ENCODE measurements at places on chromosomes 7 and 10.

GRCh38 chr10:75417522-75417927 lies 13.9 kb upstream of the LRMDA start:
- DNase-seq: no peak

DNA sequence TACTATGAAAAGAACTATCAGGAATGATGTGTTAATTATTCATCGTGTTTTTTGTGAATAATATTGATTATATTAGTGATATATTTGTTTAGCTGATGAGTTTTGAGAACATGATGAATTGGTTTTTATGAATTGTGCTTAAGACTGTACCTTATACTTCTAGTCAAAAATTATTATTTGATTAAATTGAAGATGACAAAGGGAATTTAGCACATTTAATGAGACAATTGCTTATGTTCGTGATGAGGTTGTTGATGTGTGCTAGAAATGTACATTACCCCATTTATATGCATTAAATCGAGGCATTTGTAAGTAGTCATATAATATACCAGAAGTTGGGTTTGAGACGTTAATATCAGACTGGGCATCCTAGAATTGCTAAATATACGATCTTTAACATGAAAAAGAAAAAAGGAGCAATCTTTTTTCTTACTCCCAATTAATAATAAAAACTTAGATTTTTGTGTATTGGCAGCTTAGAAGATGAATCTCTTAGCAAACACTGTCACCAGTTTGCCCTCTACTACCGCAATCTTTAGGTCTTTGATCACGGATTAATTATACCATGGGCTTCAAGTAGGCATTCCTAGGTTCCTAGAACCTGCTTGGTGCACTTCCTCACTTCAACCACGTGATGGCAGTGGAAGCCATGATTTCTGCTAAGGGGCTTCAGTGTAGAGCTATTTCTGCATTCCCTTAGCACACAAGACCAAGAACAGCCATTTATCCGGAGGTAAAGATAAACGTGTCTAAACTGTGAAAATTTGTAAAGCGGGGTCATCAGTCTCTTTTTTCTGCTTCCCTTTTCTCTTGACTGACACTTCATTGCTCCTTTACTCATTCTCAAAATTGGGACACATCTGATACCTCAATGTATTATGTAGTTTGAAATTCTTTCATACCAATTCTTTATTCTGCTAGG lies 1.6 kb downstream of the KLHDC10 start:
- peak; percentile 88 for DNase-seq

DNA sequence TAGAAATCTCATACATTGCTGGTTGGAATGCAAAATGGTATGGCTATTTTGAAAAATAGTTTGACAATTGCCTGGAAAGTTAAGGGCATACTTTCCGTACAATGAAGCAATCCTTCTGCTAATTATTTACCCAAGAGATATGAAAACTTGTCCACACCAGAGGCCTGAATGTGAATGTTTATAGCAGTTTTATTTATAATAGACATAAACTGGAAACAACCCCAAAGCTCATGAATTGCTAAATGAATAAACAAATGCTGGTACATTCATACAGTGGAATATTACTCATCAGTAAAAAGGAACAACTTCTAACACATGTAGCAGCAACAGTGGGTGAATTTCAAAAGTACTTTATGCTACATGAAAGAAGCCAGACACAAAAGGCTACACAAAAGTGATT lies 42.7 kb downstream of the MMRN2 start:
- DNase-seq: no peak

- no peak for DNase-seq
Measured at GRCh38 chr10:112706577-112706976, 243.5 kb upstream of the TCF7L2 start.

DNA sequence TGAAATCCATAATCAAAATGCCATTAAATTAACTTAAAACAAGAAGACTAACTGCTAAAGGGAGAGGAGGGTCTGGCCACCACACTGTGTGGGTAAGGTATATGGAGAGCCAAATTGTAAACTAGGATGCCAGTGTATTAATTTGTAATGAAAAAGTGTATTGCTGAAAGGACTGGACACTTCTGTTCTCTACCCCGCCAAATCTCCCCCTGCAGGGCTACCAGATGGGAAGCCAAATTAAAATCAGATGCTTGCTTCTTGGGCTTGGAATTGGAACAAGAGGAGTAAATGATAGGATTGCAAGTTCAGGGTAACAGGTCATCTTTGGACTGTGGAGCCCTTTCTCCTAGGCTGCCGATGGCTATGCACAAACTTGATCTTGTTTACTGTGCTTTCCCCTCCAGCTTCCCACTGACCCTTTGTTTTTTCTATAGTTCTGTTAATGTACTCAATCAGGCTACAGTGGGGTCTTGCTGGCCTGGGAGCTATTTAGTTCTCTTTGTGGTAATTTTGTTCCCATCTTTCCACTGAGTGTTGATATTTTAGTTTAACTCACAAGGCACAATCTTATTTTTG lies 932.1 kb upstream of the C7orf33 start:
- DNase-seq: no peak

DNA sequence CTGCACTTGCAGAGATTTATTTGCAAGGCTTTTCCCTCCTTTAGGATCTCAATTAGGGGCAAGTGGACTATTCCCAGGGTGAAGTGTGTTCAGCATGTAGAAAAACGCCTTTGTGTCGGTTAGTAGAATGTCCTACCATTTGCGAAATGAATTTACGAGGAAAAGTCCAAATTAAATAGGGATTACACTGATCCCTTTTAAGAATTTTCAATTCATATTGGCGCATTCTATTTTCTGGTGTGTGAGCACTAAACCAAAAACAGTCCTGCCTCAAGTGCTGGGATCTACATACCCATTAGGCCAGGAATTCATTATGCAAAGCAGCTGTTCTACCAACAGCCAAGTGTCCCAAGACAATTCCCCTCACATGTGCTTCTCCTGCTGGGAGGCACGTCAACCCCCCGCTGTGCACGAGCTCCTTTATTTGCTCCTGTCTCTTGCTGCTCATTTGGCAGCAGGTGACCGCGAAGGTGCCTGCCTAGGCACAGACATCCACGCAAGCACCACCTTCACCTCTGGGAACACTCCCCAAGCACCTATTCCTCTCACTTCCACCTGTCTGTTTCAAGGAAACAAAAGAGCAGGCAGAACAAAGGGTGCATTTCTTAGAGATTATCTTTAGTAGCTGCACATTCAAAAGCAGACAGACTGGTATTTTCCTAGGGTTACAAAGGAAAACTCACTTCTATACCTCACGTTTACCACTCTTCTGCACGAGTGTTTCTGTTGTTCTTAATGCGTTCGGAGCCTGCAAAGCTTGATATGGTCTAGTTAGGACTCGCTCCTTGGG lies 134.6 kb upstream of the FGFR2 start:
- DNase-seq: no peak

- DNase-seq: peak; percentile 56
Measured at GRCh38 chr10:36493516-36493880, 631.9 kb upstream of the ANKRD30A start.

- no peak for DNase-seq
Measured at GRCh38 chr7:70726951-70727378, 405.0 kb upstream of the GALNT17 start.

- DNase-seq: peak; percentile 66
Measured at GRCh38 chr10:66180581-66181318, 745.1 kb upstream of the LRRTM3 start.

GRCh38 chr10:98832738-98833137 lies 386.0 kb upstream of the HPS1 start:
- DNase-seq: no peak

- DNase-seq: peak; percentile 41
Measured at GRCh38 chr7:94432817-94433216, 38.1 kb downstream of the COL1A2 start.

GRCh38 chr7:155670521-155670920 lies 26.1 kb downstream of the RBM33 start:
- DNase-seq: no peak

GRCh38 chr7:139620676-139621344 lies 97.3 kb downstream of the CLEC2L start:
- DNase-seq: no peak

GRCh38 chr10:21534604-21535493 lies 817 bp downstream of the MLLT10 start:
- peak; percentile 54 for DNase-seq

DNA sequence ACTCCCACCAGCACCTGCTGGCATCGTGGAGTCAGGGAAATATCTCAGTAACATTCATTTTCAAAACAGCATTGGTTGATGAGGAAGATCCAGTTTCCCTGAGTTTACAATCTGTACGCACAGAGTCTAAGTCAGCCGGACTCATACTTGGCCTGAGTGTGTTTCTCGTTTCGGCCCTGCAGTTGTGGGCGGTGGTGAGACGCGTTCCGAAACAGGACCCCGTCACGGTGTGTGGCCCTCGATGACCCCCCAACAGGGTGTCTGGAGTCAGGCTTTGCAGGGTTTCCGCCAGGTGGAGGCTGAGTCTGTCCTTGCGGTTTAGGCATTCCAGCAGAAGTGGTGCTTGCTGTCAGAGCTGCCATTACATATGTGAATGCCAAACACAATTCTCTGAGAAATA lies 317.5 kb downstream of the DNAJB6 start:
- no peak for DNase-seq

DNA sequence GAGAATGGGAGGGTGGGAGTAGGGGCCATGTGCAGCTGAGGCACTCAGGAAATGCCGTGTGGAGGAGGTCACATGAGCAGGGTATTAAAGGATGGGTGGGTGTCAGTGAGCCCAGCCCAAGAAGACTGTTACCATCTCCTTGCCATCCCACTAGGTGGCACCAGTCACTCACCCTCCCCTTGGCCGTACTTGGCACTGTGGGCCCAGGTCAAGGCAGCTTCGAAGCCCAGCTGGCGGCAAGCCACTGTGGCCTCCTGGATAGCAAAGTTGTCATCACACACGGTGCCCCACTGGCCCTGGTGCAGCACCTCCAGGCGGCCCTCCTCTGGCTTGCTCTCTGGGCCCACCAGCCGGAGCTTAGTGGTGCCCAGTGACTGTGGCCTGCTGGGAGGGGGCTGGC lies 5.4 kb downstream of the LOXL4 start:
- DNase-seq: no peak

GRCh38 chr10:125033146-125033924 lies 91.4 kb downstream of the ZRANB1 start:
- no peak for DNase-seq

DNA sequence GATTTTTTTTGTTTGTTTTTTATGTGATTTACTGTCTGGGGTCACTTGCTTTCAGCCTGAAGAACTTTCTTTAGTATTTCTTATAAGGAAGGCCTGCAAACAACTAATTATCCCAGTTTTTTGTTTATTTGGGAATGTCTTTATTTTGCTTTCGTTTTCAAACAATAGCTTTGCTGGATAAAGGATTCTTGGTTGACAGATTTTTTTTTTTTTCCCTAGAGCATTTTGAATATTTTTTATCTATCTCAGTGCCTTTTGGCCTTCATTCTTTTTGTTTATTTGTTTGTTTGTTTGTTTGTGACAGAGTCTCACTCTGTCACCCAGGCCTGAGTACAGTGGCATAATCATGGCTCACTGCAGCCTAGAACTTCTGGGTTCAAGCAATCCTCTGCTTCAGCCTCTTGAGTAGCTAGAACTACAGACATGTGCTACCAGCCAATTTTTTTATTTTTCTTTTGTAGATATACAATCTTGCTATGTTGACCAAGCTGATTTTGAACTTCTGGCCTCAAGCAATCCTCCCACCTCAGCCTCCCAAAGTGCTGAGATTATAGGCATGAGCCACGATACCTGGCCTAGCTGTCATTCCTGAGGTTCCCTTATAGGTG lies 46.3 kb upstream of the FZD9 start:
- no peak for DNase-seq

- DNase-seq: peak; percentile 16
Measured at GRCh38 chr10:110811791-110812581, 59.7 kb upstream of the PDCD4 start.

DNA sequence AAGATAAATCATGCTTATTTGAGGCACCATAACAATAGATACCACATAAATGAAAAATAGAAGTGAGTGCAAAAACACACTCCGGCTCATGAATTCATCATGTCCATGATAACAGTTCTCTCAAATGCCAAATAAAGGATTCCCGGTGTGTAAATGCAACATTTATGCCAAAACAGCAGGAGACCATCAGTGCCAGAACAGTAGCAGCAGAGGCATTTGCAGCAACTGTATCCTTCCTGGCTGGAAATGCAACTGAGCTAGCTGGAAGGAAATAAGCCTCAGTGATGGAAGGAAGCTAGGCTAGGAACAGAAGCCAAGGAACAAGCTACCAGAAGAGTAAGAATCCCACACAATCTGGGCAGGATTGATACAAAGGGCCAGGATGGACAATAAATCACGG lies 79.9 kb upstream of the THSD7A start:
- DNase-seq: no peak

DNA sequence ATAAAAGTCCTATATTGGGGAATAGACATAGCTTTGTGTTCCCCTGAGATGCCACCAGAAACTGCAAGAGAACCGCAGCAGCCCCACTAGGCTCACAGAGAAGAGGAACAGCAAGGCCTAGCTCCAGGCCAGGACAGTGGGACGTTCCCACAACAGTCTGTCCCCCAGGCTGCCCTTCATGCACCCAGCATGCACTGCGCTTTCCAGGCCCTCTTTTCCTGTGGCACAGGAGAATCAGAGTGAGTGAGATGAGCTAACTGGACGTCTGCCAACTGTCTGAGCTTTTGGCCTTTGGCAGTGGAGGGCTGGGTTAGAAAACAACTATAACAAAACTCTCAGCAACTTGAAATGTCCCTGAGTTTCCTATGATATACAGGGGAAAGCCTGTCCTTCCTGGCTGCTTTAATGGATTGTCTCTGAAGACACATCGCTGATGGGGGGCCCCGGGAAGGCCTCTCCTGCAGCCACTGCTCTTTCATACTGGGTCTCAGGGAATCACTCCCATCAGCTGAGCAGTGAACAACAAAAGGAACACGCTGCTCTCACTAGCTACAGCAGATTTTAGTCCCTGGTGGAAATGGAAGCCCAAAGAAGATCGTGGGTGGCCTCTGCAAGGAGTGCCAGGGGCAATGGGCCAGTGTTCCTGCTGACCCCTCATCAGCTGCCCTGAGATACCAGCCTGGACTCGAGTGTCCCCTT lies 53.5 kb downstream of the PODXL start:
- peak; percentile 55 for DNase-seq

GRCh38 chr10:126935263-126935946 lies 30.2 kb downstream of the DOCK1 start:
- peak; percentile 29 for DNase-seq

GRCh38 chr7:151440799-151441445 lies 981 bp upstream of the CRYGN start:
- no peak for DNase-seq

GRCh38 chr10:49290607-49291006 lies 8.4 kb upstream of the C10orf71 start:
- no peak for DNase-seq

- DNase-seq: no peak
Measured at GRCh38 chr10:22875581-22875980, 52.3 kb upstream of the ARMC3 start.
